Endothelial cell (in vitro differentiated cells): ENCODE measurements at places on chromosomes 11 and 22. TPM values are rescaled to one million over a fixed set of nuclear protein-coding genes. Genes with fewer than 3 reads are reported as not detected.

- no peak for DNase-seq
Measured at GRCh38 chr22:45535290-45535689, 32.6 kb downstream of the FBLN1 start.

Gene KDM4E
- total RNA-seq = not detected

- DNase-seq = no peak
Measured at GRCh38 chr11:74776546-74776945, 27.9 kb downstream of the RNF169 start.

DNA sequence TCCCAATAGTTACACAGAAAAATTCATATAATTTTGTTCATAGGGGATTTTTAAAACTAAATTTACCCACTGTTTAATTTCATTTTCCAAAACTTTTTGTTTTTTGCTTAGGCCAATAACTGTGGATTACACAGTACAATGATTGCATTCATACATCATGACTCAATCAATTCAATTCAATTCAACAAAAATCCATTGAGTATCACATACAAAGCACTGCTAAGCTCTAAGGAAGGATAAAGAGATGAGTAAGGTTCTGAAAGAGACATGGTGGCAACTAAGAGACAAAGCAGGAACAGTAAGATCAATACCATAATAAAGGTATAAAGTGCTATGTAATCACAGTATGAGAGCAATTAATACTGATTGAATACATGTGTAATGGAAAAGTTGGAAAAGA lies 9.4 kb upstream of the LAYN start:
- no peak for DNase-seq

DNA sequence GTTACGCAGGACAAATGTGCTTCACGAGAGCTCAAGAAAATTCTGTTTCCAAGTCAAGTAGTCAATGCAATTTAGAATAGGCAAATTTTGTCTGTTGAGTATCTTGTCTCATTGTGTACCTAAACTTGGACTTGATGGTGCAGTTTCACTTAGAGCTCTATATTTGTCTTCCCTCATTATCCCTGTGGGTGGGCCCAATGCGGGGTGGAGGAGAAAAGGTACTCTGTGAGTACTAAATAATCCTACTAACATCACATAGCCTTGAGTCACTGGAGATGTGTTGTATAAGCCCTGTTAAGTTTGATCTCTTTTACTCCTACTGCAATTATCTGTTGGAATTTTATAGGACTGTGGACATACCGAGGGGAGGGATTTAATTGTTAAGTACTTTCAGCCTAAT lies 331.2 kb downstream of the METTL15 start:
- no peak for DNase-seq

DNA sequence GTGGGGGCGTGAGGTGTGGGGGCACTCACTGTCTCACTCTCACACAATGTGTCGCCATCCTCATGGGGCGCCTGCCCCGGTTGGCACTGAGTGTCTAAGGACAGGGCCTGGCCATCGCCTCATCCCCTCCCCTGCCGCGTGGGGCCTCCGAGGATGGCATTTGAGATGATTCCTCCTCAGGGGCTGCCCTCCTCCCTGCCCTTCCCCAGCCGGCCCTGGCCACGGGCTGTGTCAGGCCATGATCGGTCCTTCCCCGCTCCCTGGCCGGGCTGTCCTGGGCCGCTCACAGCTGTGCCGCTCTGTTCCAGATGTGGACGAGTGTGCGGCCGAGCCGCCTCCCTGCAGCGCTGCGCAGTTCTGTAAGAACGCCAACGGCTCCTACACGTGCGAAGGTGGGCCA lies 4.5 kb downstream of the CRELD2 start:
- no peak for DNase-seq

DNA sequence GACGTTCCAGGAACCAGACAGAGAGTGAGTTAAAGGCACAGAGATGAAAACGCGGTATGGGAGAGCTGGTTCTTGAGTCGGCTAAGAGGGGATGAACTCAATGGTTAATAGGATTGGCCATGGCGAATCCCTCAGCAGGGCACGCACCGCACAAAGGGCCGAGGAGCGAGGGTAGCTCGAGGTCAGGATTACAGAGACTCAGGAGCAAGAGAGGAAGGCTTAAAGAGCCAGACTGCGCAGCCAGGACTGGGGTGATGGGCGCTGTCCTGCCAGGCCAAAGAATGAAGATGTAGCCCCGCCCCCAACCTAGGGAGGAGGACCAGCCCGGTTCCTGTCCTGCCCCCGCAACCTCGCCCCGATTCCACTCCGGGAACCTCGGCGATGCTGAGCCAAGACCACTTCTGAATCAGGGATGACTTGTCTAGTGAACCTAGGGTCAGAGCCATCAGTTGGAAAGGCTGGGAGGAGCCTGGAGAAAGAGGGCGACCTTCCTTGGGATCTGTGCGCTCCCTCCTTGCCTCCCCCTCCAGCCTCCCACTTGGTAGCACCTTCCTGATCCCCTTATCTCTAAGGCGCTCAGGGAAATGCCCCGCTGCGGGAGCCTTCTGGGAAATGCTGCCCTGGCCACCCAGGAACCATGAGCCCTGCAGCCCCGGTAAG lies at the start of gene PLEKHB1:
Gene PLEKHB1 (plus strand): TSS at position 610 of the 660 bp plus-strand sequence. CDS start 28 bp downstream, at position 638.
- DNase-seq = peak; percentile 37

DNA sequence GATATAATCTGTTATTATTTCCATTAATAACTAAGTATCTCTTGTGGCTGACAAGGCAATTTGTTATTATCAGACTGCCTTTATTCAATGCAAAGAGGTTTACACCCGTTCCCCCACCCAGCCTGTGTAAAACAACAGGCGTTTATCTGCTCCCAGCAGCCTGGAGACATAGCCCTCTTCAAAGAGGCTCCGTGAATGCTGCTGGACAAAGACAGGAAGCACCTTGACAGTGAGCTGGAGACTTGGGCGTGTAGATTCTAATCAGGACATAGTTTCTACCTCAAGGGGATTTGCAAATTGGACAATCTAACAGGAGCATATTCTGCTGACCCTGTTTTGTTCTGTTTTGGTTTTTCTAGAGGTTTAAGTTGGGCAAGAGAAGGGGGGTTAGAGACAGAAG lies 733.0 kb upstream of the KIRREL3 start:
- DNase-seq = peak; percentile 62

DNA sequence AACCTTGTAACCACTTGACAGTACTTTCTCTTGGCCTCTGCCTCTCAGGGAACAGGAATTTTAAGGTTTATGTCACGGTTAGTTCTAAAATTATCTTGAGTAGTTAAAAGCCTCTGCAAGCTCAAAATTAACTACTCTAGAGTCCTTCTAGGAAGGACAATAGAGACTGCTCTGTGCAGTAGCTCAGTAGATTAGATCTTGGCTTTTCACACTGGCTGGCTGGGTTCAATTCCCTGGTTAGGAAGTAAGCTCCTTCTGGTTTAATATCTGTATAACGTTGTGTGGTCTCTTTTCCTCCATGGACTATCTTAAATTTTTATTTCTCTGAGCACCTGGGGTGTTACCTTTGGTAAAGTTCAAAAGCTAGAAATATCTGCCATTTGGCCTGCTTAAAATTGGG lies 109.2 kb downstream of the AASDHPPT start:
- no peak for DNase-seq

Gene INS
- total RNA-seq = not detected

DNA sequence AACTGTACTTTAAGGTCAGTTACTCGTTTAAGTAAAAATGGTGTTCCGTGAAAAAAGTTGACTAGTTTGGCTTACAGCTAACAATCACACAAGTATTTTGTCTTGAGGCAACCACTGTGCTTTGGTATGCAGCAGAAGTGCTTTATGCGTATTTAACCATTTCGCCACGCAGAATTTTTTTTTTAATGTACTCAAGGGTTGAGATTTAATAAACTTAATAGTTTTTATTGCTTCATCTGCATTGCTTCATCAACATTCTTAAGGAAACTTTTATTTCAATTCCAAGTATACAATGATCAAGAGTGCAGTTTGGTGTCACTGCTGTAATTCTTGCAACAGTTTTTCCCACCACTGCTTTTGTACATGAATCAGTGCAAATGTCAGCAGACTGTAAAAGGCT lies 66.4 kb downstream of the ZNRF3 start:
- no peak for DNase-seq

DNA sequence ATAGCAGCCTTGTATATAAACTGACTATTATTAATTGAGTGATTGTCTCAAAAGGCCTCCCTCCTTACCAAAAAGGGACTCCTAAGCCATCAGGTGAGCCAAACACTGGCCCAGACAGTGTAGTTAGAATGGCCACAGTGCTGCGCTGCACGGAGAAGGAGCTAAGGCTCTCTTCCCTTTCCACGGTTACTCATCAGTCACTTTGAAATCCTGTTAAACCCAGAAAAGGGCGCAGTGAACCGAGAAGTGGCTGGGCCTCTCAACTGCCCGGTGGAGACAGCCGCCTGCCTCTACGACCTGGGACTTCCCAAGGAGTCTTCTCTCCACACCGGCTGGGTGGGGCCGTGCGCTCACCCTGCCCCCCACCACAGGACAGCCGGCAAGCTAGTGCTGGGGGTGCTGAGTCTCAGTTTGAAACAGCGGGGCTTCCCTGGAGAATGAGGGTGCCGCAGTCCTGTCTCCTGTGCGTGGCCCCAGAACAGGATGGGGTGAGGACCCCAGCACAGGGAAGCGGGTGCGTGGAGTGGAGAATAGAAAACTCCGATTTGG lies 1.3 kb downstream of the MYH9 start:
- no peak for DNase-seq

Gene SYT13
- 1.4 TPM for total RNA-seq

DNA sequence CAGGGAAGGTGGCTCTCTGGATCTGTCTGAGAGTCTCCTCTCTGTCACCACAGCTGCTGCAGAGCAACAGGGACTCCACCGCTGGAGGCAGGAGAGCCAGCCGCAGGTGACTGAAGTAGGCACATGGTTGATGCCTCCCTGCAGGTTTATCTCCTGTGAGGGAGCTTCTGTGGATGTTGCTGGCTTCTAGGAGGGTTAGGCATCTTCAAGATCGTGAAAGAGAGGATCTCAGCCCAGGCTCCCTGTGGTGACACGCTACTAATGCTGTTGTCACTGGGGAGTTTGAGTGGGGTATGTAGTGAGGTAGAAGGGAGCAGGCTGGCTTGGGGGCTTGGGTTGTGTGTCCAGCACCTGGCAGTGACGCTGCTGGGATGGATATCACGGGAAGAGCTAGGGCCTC lies 34.1 kb downstream of the DAGLA start:
- DNase-seq = no peak

GRCh38 chr11:74468936-74469335 lies 1.6 kb upstream of the KCNE3 start:
- DNase-seq = no peak

- DNase-seq = no peak
Measured at GRCh38 chr11:64409707-64410403, 50.9 kb downstream of the RPS6KA4 start.

DNA sequence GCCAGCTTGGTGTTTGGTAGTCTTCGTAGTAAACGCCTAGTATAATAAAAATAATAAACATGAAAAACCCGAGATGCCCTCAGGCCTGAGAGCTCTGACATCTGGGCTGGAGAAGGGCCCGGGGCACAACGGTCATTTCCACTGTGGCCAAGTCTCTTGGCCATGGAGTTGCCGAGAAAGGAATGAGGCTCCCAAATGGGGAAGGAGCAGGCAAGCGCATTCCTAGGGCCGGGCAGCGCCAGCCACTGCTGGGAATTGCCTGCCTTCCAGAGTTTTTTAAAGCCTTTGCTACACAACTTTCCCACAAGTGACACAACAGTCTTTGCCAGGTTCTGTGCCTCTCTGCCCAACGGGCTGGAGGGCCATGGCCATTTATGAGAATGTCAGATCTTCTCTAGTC lies 103.4 kb downstream of the NAV2 start:
- DNase-seq = no peak

Gene SLC5A4
- not detected for total RNA-seq

DNA sequence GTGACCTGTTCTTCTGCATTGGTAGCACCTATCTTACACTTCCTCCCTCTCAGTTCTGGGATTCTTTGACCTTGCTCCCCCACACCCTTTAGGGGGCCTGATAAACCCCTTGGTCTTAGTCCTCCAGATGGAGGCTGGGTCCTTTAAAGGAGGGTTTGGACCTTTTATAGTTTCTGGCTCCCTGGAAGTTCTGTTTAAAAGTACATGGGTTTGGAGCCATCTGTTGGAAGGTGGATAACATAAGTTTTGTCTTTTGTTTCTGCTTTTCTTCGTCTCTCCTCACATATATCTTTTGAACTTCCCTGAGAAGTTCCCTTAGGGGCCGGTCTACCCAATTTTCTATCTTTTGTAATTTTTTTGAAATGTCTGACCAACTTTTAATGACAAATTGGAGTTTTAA lies 17.9 kb upstream of the HYLS1 start:
- no peak for DNase-seq

- no peak for DNase-seq
Measured at GRCh38 chr22:49363526-49364230, 464.0 kb downstream of the BRD1 start.

DNA sequence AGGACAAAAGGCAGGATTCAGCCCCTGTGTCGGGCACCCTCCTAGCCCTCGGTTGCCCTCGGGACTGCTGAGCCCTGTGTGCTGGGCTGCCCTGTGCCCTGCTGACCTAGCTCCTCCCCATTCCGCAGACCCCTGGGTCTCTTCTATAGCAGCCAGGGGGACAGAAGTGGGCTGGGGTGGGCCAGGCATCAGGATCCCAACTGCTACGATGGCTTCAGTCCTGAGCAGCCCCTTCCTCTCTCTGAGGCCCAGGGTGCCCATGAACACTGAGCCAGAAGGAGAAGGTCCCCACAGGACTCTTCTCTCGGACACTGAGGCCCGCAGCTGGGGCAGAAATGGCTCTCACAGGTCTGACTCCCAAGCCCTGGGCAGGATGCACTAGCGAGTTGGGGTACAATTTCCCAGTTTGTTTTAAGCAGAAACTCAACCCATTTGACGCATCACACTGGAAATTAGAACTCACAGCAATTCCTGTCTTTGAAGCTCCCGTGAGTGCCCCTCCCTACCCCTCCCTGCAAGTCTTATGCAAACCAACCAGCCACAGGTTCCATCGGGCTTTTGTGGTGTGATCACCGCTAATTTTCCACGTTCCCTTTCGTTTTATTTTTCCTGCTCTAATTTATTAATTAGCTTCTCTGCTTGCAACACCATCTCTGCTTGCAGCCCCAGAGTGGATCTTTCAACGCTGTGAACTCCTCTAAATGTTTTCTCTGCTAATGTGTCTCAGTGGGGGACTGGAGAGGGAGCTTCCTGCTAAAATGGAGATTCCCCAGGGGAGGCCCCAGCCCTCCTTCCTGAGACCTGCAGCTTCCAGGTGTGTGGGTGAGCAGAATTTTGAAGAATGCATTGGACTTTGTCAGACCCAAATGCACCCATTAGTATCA lies 56.7 kb downstream of the PHF21B start:
- DNase-seq = no peak

DNA sequence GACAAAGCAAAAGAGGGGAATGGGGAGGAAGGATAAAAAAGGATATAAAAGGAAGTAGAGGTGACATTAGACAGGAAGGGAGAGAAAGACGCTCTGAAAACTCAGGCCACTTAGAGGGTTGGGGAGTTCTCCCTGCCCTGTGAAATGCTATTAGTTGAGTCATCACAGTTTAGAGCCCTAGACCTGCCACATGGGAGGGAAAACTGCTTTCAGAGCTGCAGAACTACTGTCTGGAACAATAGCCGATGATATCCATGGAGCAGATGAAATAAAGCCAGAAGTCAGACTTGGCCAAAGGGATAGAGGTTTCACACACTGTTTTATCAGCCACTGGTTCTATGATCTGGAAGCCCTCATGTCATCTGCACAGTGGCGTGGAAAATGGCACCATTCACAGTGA lies 157.9 kb downstream of the NCAM1 start:
- DNase-seq = no peak

Gene PAMR1
- total RNA-seq = 0.82 TPM

Gene DERL3
- total RNA-seq = 1.3 TPM
